ENCODE measurements at places on chromosomes 1 and 21.
A peak's percentile ranks its signal among the peaks of the same experiment; 100 is the strongest.

DNA sequence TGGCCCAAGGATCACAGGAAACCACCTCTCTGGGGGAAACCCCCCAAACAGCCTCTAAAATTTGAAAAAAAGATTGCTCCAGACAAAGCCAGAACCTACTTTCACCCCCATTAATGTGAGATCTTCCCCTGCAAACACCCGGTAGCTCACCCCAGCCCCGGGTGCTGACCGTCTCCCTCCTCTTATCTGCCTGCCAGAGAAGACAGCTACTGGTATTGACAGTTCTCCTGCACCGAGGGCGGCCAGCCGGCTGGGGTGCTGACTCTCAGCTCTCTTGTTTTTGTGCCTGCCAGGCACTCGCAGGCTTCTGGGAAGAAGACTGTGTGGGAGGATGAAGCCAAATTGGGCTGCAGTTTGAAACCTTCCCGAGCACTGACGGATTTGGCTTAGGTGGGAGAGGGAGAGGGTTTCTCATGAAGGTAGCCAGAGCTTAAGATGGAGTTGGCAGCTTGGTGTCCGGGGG is 48.2 kb downstream of the RASSF5 start:
- DNase-seq: no peak

- no peak for DNase-seq
Measured at GRCh38 chr21:29499734-29500343, 201.1 kb downstream of the BACH1 start.

DNA sequence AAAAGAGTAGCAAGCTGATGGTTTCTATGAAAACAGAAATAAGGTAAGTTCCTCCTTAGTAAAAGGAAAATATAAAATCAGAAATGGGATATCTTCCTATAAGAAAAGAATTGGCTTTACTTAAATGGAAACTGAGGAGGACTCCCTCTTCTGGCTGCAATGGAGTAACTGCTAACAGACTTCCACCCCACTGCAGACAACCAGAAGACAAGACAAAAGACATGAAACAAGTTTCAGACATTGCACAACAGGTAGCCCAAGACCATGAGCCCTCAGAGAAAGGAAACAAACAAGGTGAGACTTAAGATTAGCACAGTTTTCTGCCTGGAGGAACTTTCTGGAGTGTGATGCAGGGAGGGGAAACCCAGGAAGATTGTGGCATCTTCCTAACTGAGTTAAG is 17.0 kb upstream of the OLFML2B start:
- no peak for DNase-seq

- DNase-seq: no peak
Measured at GRCh38 chr1:211632117-211632807, 43.2 kb downstream of the NEK2 start.

DNA sequence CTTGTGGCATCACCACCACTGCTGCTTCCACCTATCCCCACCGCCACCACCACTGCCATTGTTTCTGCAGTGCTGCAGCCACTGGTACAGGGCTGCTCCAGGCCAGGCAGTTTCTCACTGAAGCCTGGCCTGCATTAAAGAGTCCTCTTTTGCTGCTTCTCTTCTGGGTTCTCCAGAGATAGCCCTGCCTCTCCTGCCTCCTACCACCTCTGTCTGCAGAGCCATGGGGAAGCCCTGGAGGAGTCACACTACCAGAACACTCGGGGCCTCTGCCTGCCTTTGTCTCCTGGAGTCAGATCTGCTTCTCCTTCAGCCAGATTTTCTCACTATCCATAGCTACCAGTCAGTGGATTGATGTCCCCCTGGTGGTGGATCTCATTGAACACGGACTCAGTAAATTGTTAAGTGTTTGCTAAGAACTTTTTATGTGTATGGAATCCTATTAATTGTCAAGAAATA is 37.7 kb upstream of the DDAH1 start:
- no peak for DNase-seq

DNA sequence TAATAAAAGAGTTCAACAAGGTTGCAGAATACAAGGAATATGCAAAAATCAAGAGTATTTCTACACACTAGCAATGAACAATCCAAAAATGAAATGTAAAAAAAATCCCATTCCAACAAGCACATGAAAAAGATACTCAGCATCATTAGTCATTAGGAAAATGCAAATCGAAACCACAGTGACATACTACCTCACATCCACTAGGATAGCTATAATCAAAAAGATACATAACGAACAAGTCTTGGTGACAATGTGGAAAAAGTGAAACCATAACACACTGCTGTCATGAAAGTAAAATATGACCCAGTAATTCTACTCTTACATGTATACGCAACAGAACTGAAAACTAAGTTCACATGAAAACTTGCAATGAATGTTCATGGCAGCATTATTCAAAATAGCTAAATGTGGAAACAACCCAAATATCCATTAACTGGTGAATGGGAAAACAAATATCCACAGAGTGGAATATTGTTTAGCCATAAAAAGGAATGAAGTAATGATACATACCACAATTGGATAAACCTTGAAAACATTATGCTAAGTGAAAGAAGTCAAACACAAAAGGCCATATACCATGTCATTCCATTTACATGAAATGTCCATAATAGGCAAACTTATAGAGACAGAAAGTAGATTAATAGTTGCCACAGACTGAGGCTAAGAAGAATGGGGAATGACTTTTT is 34.3 kb downstream of the PIK3R3 start:
- DNase-seq: no peak

GRCh38 chr1:200021577-200022238 is 5.8 kb upstream of the NR5A2 start:
- DNase-seq: no peak

DNA sequence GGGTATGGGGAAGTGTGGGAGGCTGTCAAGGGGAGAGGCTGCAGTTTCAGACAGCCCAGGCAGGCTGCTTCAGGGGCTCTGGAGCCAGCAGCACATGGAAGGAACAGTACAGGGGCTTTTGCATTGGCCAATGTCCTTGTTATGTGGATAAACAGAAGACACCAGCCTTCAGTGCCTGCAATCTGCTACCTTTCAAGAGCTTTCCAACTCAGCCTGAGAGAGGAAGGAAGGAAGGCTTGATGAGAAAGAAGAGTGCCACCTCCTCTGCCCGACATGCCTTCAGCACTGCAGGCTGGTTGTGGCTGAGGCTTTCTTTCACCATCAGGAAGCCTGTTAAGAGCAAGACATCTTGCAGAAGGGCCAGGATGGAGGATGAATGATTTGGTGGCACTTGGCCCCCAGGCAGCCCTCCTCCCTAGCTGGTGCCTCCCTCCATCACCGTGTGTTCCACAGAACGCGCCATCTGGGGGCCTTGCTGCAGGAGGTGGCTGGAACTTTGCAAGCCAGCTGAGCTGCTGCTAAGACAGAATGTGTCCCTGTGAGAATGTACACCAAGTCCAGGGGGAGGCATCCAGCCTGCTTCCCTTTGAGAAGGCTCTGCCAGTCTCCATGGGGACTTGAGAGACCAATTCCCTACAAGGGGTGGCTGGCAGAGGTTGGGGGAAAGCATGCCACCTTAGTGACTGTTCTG is 372.4 kb upstream of the PROX1 start:
- no peak for DNase-seq

DNA sequence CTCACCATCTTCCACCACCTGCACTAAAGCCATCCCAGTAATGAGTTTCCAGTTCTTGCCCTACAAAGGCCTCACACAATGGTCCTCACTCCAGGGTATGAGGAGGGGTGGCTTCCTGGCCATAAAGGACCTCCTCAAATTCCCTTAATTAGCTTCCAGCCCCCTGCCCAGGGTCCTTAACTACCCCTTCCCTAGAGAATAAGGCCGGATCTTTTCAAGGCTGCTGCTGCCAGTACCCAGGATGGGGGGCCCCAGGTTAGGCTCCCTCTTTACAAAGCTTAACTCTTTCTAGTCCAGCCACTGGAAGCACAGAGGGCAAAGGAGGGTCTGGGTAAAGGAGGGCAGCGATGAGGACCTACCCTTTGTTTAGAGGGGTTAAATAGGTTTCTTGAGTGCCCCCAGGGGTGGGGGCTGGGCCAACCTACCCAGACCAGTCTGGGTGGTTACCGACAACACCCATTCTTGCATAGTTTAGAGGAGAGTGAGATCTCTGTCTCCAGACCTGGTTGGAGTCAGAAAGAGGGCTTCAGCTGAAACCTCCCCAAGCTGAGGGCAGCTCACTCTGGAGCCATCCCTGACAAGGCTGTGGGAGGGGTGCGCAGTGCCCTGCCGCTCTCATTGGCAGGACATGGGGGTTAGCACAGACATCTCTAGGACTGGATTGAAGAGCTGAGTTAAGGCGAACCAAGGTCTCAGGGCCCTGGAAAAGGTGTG is 7.1 kb downstream of the BLACAT1 start:
- no peak for DNase-seq

GRCh38 chr1:44835738-44836675 is 7.0 kb downstream of the PTCH2 start:
- peak; percentile 83 for DNase-seq

GRCh38 chr1:147745271-147745670 is 15.1 kb downstream of the GJA5 start:
- DNase-seq: no peak

GRCh38 chr1:201279313-201279712 is 4.0 kb upstream of the PKP1 start:
- no peak for DNase-seq
